DMS79 treated with DMSO at 0.1 percent for 48 hours (cell line): ENCODE measurements at places on chromosomes 12 and 14.

DNA sequence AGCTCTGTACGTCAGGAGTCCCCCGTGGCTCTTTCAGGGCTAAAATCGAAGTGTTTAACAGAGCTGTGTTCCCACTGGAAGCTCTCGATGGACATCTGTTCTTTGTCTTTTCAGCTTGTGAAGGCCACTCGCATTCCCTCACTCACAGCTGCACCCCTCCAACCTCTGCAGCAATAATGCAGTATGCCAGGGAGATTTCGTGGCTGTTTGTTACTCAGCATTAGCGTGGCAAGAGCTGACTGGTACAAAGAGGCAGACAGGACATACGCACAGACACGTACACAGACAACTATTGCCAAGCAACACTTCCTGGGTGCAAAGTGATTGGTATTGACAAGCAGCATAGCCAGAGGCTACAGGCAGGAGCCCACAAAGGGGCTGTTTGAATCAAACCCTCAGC, 11.8 kb upstream of the FBXO21 start:
- no peak for DNase-seq

DNA sequence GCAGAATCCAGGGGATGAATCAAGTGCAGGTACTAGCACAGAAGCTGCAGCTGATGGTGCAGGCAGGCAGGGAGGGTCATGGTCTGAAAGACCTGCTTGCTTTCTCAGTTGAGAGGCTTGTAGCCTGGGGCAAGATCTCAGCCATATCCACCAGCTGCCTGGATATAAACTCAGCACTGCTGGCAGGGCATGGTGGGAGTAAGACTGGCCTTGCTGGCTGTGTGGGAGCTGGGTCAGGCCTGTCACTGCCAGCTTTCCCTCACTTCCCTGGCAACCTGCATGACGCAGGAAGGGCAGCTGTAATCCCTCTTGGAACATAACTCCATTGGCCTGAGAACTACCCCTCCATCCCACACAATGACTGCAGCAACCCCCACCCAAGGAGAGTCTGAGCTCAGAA, 230.1 kb downstream of the ANO6 start:
- no peak for DNase-seq

GRCh38 chr12:45336762-45337596, 121.1 kb downstream of the ANO6 start:
- no peak for DNase-seq

GRCh38 chr12:68591734-68592418, 18.8 kb upstream of the RAP1B start:
- peak; percentile 7 for DNase-seq
